ENCODE measurements at places on chromosomes 1 and 21. TPM values are rescaled to one million over a fixed set of nuclear protein-coding genes. Genes with fewer than 3 reads are reported as not detected.

TNNI3K gene
- total RNA-seq, result not detected

CRNN gene
- total RNA-seq, result not detected

CDC20 gene
- total RNA-seq, result 53.7 TPM

CPT2 gene
- 8.7 TPM for total RNA-seq

PKP1 gene
- under 0.01 TPM for total RNA-seq

IQCC gene
- total RNA-seq, result 1.0 TPM

CDCA8 gene
- total RNA-seq, result 8.1 TPM

KCNA2 gene
- total RNA-seq, result not detected

TLR5 gene
- 0.51 TPM for total RNA-seq

KCNK2 gene
- total RNA-seq, result 0.26 TPM

KRTAP21-2 gene
- not detected for total RNA-seq

AMY2A gene
- total RNA-seq, result not detected

OR13G1 gene
- total RNA-seq, result not detected

MORN1 gene
- total RNA-seq, result 3.5 TPM

PDZK1 gene
- total RNA-seq, result not detected

AUNIP gene
- 3.2 TPM for total RNA-seq

CATSPER4 gene
- total RNA-seq, result not detected

ATP5PF gene
- 39.7 TPM for total RNA-seq

FAAH gene
- total RNA-seq, result 0.64 TPM

CD53 gene
- total RNA-seq, result not detected

FCGR2B gene
- total RNA-seq, result not detected

KIRREL1 gene
- 16.2 TPM for total RNA-seq

RAB3GAP2 gene
- total RNA-seq, result 26.4 TPM

SLAMF9 gene
- total RNA-seq, result not detected

PTGER3 gene
- not detected for total RNA-seq

NEGR1 gene
- 0.64 TPM for total RNA-seq

FALEC gene
- total RNA-seq, result not detected

RGS13 gene
- not detected for total RNA-seq

PYHIN1 gene
- total RNA-seq, result not detected

EXO5 gene
- 7.6 TPM for total RNA-seq

TRIM46 gene
- 1.8 TPM for total RNA-seq

FCRLA gene
- 0.13 TPM for total RNA-seq

ASPM gene
- total RNA-seq, result 8.1 TPM

Data from dermis microvascular lymphatic vessel endothelial cell (primary cell).